NCI-H187 treated with DMSO at 0.1 percent for 48 hours (cell line): ENCODE measurements at places on chromosomes 2 and 18.

GRCh38 chr18:8943900-8944870 is 158.3 kb upstream of the NDUFV2 start:
- no peak for DNase-seq

DNA sequence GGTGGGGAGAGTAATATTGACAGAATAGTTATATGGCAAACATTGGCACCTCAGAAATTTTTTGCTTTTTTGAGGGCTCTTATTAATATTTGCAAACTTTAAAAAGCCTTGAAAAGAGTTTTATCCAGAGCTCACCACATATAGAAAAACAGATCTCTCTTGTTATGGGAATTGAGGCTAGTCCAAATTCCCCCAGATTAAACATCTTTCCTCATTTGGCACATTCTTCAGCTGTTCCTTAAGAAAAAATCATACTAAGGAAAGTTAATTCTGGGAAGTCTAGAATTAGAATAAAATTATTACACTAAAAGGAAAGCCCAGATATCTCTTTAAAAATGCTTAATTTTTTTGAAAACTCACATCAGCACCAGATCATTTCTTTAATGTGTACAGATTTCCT is 5.6 kb downstream of the TFPI start:
- no peak for DNase-seq

GRCh38 chr2:69059731-69060290 is 46.8 kb downstream of the ANTXR1 start:
- no peak for DNase-seq

DNA sequence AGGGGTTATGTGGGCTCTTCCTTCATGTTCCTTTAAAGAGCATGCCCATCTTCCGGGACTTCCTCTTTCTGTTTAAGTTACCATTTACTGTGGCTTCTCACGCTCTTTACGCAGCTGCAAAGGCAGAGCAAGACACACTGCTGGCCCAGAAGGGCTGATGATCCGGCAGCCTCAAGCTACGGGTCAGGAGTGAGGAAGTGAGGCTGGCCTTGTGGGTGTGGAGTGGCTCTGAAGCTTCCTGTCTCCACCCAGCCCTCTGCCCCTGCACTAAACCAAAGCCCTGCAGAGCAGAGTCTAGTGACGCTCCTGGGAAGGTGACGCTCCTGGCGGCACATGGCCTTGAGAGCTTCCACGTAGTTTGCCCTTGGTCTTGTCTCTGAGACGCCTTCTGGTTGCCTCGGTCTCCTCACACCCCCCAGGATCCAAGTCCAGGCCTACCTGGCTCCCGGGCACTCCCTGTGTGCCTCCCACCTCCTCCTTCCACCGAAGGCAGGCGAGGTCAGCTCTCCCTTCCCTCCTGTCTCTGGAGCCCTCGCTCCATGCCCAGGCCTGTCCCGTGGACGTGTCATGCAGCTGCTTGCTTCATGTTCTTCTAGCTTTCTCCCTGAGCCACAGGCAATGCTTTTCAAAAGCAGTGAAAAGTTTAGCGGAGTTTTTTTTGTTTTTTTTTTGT is 50.3 kb downstream of the ARL4C start:
- DNase-seq = no peak

DNA sequence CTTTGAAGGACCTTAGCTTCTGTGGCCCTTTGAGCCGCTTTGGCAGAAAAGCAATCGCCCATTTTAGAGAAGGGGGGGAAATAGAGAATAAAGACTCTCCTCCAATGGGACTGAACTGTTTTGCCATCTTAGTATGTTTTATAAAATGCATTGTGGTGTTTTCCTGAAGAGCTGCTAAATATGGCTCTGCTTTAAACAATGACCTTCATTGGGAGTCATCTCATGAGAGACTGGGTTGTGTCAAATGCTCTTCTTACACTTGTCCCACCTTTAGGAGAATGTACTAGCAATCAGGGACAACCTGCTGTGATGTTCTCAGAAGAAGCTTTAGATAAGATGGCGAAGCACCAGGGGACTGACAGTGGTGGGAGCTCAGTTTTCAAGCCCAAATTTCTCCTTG is 418.9 kb upstream of the POU3F3 start:
- no peak for DNase-seq

DNA sequence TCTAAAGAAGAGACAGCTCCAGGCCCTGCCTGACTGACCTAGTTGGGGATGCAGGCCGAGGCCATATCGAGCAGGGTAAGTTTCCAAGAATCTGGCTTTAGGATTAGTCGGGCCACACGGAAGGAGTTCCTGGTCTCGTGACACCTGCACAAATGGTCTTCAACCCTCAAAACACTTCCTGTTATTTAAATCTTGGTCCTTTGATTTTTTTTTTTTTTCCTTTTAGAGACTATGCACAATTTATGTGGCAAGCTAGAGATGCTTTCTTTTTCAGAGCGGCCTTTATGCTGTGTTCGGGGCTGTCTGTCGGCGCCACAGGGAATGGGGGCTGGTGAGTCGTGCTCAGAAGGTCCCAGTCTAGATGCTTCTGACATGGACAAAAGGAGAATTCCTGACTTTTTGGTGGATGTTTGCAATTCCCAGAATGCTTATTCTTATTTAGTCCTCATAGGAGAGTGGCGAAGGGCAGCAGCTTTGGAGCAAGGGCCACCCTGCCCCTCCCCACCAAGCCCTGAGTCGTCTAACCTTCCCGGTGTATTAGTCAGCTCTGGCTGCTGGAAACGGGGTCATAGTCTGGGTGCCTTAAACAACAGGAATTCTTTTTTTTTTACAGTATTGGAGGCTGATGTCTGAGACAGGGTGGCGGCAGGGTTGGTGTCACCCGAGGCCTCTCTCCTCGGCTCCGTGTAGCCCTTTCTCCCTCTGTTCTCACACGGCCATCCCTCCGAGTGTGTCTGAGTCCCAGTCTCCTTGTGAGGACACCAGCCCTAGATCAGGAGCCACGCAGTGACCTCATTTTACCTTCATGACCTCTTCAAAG is 27.4 kb downstream of the HPCAL1 start:
- no peak for DNase-seq

DNA sequence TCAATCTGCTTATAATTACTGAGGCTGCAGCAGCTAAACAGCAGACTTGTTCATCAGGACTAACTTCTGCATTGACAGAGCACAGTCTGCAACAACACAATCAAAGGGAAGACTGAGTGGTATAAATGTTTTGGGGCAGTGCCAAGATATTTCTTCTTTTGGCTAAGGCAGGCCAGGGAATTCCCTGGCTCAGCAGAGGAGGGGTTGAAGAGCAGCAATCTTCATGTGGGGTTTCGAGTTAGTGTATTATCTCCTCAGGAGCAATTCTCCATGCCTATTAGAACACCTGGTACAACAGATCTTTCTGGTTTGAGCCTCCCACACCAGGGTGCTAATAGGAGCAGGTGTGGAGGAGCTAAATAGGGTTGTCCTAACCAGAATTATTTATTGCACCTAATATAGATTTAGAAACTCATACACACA is 103.0 kb upstream of the STK17B start:
- peak; percentile 13 for DNase-seq

DNA sequence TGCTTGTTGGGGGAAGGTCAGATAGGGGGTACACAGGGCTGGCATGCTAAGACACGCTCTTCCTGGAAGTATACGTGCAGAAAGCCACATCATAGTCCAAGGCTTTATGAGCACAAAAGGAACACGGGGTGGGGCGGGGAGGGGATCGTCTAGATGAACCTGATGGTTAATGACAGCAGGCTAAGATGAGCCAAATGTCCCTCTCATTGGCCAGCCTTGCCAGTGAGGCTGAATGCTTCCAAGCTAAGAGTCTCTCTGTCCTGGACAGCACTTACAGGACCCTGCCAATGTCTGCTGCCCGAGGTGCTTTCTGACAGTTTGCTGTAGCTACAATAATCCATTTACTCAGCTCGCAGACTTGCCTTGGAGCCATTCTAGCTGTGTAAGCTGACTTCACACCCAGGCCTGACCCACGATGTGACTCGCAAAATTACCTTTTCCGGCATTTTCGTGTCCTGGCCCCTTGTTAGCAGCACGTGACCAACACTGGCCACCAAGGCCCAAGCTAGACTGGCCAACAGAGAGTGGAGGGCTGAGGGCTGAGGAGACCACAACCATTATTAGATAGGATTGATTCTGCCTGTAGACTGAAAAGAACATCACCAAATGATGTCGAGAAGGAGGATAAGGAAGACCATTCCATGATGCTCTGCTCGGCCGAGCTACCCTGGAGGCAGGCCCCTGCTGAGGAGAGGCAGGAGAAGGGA is 84.2 kb downstream of the MALT1 start:
- DNase-seq = no peak

DNA sequence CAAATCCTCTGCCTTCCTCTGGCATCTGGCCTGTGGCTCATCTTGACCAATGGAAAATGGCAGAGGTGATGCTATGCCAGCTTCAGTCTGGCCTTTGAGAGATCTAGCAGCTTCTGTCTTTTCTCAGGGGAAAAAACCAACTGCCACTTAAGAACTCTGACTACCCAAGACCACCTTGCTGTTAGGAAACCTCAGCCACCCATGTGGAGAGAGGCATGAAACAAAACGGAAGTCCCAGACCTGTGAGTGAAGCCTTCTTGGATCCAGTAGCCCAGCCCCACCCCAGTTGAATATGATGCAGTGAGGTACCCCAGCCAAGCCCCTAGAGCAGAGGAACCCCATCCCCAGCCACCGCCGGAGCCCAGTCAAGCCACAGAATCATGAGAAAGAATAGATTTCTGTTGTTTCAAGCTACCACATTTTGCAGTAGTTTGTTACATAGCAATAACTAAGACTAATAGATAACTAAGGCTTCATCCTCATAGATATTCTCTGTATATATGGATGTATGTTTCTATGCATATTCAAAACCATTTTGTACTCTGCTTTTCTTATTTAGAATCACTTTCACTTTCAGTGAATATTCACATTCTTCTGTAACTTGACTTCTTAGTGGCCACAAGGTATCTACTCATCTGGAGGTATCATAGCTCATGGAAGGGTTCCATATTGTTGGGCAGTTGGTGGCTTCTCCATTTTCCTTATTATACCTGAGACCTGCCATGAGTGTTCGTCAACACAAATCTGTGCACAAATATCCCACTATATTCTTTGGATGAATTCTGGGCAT is 142.1 kb downstream of the FBXO15 start:
- no peak for DNase-seq

DNA sequence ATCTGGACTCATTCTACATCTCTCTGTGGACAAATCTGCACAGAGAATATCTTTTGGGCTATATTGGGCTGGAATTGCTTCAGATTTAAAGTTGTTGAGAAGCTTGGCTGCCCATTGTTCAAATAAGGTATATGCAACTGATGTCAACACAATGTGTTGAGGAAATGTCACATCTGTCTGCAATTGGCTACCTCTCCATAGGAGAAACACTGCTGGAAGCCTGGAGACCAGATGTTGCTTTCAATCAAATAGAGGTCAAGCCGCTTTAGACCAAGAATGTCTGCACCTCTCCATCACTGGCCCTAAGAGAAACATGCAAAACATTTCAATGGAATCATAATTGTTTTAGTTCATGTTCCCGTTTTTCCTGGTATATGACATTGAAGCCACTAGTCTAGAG is 720.2 kb downstream of the SLC4A3 start:
- DNase-seq = no peak
